NCI-H2171 (cell line): ENCODE measurements at places on chromosomes 2 and 18.

GRCh38 chr2:158464426-158465281, 7.9 kb downstream of the PKP4 start:
- no peak for DNase-seq

DNA sequence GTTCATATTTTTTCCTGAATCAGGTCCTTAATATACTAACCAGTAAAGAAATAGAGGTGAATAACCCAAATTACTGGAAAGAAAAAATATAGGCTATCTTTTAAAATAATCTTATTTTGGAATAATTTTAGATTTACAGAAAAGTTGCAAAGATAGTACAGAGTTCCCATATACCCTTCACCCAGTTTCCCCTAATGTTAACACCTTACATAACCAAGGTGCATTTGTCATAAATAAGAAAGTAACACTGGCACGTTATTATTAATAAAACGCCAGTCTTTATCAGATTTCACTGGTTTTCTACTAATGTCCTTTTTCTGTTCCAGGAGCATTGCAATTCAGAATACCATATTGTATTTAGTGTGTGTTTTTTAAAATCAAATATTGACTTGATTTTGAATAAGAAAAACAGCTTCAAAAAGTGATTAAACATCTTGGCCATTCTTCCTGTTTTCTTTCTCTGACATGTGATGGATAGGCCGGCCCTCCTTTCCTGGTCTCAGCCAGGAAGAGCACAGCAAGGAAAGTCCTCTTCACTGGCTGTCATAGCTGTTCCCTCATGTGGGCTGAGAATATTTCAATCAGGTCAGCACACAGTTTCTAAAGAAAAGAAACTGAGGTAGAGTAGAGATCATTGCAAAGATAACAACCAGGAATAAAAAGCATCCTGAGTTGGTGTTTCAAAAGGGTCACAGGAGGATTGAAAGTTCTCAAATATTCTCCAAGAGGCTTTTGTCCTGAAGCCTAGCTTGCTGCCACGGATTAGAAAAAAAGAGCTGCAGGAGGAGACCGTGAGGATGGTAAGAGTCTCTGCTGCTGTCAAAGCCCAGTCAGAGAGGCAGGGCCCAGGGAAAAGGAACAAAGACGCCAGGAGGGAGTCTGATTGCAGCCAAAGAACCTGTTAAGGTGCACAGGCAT, 79.3 kb upstream of the ARL5A start:
- DNase-seq: no peak

DNA sequence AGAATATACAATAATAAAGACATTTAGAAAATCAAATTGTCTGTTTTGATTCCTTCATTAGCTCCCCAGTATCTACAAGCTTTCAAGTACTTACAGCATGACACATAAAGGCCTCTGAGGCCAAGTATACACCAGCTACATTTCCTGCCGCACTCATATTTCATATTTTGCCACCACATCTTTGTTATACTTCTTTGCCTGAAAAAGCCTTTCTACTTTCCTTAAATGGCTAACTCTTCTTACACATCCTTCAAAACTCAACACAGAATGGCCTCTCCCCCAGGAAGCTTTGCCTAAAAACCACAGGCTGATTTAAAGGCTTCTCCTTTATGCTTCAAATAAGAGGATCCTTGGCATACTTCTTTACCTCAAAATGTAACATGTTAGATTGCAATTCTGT, 4.5 kb downstream of the STK17B start:
- DNase-seq: no peak

- DNase-seq: no peak
Observed at GRCh38 chr2:29066997-29067605, 7.2 kb downstream of the PCARE start.

DNA sequence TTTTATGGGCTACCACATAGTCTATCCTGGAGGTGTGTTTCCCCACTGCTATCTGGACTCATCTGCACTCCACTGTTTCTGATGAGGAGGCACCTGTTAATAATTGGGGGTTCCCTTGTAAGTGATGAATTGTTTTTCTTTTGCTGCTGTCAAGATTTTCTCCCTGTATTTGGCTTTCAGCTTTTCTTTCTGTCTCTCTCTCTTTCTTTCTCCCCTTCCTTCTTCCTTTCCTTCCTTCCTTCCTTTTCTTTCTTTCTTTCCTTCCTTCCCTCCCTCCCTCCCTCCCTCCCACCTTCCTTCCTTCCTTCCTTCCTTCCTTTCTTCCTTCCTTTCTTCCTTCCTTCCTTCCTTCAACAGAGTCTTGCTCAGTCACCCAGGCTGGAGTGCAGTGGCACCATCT, 9.2 kb downstream of the GNLY start:
- DNase-seq: no peak

- no peak for DNase-seq
Observed at GRCh38 chr2:189424961-189425360, 16.3 kb upstream of the WDR75 start.

- no peak for DNase-seq
Observed at GRCh38 chr2:30110773-30111172, 36.0 kb upstream of the YPEL5 start.
